ENCODE measurements at places on chromosomes 4 and X.

DNA sequence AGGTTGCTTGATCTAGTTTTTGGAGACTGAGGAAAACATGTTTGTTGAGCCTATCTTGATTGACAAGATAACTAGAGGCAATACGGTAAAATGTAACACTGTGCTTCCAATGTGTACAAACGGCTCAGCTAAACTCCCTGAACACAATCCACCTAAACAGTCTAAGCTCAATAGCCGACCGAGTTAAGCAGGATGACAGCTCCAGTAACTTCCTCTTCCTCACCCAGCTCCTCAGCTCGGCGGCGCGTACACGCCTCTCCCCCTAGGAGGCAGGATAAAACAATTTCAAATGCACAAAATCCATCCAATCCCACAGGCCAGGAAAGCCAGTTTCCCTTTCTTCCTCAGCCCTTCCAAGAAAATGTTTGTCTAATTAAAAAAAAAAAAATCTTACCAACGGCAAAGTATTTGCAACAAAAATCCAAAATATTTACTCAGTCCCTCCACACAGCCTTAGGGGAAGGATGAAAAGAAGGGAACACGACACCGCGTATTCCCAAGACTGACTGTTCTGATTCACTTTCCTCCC lies 1.0 kb downstream of the CNOT6L start:
- no peak for DNase-seq

GRCh38 chr4:5710065-5710960 lies 688 bp upstream of the EVC start:
- DNase-seq = no peak

DNA sequence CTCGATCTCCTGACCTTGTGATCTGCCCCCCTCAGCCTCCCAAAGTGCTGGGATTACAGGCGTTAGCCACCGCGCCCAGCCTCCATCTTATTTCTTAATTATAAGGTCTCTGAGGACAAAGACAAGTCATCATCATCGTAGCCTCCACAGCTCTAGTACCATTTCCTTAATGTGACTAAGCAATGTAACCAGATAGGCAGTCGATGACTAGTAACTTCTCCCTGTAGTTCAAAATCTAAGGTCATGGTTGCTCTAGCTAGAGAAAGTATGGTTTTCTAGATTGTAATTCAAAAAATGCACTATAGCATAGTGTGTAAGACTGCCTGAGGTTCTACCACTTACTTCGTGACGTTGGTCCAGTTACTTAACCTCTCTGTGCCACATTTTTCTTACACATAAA lies 6.9 kb downstream of the SLC39A8 start:
- no peak for DNase-seq

DNA sequence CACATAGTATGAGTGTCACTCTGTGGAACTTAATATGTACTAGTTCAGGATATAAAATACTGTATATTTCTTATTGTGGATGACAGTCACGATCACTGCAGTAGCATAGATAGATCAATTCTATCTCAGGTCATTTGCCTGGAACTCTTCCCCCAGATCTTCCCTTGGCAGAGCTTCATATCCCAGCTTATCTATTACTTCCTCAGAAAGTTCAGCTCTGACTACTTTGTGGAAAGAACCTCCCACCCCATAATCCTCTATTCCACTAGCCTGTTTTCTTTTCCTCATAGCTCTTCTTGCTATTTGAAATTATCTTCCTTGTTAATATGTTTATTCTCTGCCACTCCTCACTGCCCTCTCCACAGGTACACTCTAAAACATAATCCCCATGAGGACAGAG lies 10.9 kb downstream of the FAM241A start:
- DNase-seq = no peak

DNA sequence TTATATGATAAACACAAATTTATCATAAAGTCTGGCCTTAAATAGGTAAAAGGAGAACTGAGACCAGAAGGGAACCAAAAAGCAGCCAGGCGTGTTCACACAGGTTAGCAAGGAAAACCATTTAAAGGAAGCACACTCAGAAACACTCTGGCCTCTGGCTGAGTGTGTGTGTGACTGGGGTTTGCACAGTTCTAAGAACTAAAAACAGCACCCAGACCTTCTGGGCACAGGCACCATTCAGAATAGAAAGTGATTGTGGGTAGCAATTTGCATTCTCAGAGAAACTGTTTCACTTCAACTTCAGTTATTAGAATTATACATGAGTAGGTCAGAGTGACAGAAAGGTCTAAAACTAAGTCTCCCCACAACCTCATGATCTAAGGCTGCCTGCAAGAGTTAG lies 10.0 kb downstream of the GPR82 start:
- no peak for DNase-seq

GRCh38 chrX:85851418-85851817 lies 195.9 kb downstream of the CHM start:
- no peak for DNase-seq

- no peak for DNase-seq
Measured at GRCh38 chrX:2691543-2692220, 587 bp downstream of the CD99 start.

DNA sequence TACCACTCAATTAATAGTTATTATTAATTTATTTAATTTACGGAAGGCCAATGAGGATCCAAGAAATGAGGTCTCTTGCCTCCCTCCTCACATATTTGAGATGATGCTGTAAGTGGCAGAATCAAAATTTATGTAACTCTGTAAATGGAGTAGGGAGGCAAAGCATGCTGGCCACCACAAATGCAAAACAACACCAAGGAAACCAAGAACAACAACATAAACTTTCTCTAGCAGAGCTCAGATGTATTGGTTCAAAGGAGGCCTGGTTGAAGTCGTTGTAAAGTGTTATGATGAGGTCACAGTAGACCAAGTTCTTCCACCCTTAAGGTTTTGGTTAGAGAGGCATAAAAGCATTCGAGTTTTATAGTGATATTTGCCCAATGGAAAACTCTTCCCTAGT lies 194.8 kb upstream of the FAT1 start:
- DNase-seq = no peak

DNA sequence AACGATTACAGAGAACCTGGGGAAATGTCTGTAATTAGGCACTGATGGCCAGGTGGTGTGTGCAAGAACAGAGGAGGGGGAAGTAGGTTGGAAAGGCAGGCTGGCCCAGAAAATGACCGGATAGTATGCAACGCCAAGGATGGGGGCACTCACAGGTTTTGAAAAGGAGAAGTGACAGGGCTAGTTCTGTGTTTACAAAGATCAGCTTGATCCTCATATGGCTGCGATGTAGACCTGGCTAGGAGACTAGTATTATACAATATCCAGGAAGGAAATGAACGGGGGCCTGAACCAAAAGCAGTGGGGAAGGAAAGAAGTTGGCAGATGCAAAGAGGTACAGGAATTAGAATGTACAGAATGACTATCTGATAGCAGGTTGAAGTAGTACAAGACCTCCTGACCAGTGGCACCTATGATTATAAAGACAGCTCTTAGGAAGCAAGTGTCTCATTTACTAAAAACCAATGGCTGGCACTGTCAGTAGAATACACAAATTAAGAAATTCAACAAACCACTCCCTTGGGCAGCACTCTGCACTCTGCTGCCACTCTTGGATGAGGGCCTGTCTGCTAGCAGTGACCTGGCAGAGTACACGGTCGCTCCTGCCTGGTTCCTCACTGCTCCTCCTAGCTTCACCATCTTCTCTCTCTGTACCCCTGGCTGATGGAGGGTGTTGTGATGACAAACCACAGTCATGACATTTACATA lies 14.1 kb downstream of the MFAP3L start:
- DNase-seq = no peak

GRCh38 chrX:149002320-149002719 lies 501.9 kb downstream of the AFF2 start:
- no peak for DNase-seq

DNA sequence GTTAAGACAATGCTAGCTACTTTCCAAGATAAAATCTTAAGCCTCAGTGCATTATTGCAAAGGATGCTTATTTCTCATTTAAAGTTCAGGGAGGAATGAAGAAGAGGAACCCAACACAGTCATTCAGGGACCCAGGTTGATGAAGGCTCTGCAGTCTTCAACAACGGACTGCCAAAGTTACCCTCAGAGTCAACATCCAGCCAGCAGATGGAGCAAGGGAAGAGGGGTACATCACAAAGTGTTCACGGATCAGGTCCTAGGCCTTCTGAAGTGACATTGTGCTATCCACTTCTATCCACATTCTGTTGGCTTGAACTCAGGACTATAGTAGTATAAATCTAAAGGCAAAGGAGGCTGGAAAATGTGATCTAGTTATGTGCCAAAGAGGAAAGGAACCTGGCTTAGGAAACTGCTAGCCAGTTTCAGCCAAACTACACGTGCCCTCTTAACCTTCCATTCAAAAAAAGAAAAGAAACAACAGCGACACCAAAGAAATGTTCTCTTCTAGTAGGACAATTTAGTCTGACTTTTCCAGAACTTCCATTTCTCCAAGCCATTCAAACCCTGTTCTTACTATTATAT lies 28.8 kb downstream of the NKX6-1 start:
- no peak for DNase-seq
